CD4-positive, alpha-beta T cell (primary cell): ENCODE measurements at places on chromosomes 13 and 19.
A peak's percentile ranks its signal among the peaks of the same experiment; 100 is the strongest.

GRCh38 chr13:26949701-26950502 lies 189.3 kb upstream of the GPR12 start:
- H3K27me3 ChIP-seq: no peaks in the 10 kb centered on the region
- no peak overlapping the region for H3K27ac ChIP-seq
- no peak for DNase-seq
- H3K4me3 ChIP-seq: no peak overlapping the region
- H3K36me3 ChIP-seq: no peaks in the 10 kb centered on the region
- no peaks in the 10 kb centered on the region for H3K4me1 ChIP-seq

DNA sequence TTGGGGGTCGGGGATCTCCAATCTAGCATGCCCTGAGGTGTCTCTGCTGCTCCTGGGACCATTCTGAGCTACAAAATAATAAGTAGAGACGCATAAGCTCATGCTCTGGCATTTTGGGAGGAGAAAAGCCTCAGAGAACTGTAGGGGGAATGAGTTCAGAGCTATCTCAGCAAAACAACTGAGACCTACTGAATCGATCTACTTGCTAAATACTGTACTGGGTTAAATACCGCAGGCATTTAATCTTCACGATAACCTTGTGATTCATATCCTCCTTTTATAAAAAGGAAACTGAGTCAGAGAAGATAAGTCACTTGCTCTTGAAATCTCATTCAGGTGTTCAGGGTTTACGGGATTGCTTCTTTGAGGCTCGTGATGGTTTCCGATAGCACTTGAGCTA lies 468.1 kb downstream of the FGF9 start:
- H3K4me1 ChIP-seq: peaks cover 14% of the 10 kb centered on the region
- H3K27ac ChIP-seq: no peak overlapping the region
- H3K27me3 ChIP-seq: no peaks in the 10 kb centered on the region
- no peak overlapping the region for H3K4me3 ChIP-seq
- no peaks in the 10 kb centered on the region for H3K36me3 ChIP-seq
- no peak for DNase-seq

DNA sequence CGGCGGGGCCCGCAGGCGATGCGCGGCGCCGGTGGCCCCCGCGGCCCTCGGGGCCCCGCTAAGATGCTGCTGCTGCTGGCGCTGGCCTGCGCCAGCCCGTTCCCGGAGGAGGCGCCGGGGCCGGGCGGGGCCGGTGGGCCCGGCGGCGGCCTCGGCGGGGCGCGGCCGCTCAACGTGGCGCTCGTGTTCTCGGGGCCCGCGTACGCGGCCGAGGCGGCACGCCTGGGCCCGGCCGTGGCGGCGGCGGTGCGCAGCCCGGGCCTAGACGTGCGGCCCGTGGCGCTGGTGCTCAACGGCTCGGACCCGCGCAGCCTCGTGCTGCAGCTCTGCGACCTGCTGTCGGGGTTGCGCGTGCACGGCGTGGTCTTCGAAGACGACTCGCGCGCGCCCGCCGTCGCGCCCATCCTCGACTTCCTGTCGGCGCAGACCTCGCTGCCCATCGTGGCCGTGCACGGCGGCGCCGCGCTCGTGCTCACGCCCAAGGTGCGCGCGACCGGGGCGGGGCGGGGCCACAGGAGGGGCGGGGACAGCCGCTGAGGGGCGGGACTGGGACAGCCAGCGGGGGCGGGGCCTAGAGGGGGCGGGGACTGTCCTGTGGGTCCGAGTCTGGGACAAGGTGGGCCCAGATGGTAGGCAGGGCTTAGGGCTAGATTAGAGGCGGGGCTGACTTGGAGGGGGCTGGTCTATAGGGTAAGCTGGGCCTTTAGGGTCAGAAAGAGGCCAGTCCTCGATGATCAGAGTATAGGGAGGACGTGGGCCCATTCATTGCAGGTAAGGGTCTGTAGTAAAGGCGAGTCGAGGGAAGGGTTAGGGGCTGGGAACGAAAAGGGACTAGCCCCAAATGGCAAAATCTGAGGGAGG lies 5.1 kb downstream of the GRIN2D start:
- no peaks in the 10 kb centered on the region for H3K36me3 ChIP-seq
- peak overlapping the region; percentile 53 for H3K4me3 ChIP-seq
- peak; percentile 83 for DNase-seq
- peaks cover 33% of the 10 kb centered on the region for H3K27me3 ChIP-seq
- H3K27ac ChIP-seq: no peak overlapping the region
- H3K4me1 ChIP-seq: peaks cover 62% of the 10 kb centered on the region

- H3K4me1 ChIP-seq: no peaks in the 10 kb centered on the region
- H3K27ac ChIP-seq: no peak overlapping the region
- H3K36me3 ChIP-seq: no peaks in the 10 kb centered on the region
These were observed 1064.4 kb downstream of the UQCRFS1 start for GRCh38 chr19:28148554-28148953.

DNA sequence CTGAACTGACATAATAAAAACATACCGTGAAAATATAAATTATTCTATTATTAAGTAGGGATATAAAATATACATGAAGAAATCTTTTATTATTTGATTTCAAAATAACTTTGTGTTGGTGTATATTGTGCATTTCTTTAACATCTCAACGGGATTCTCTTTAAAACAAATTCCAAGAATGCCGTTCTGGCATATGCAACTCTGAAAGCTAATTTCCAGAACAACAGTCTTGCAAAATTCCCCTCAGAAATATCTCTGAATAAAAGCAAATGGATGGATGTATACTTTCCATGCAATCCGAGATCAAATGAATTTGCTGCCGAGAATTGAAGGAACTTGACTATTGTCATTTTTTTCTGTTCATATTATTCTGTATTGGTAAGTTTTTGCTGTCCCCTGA lies 1579.8 kb downstream of the PCDH9 start:
- H3K27me3 ChIP-seq: no peaks in the 10 kb centered on the region
- H3K27ac ChIP-seq: no peak overlapping the region
- no peaks in the 10 kb centered on the region for H3K36me3 ChIP-seq
- DNase-seq: no peak
- H3K4me3 ChIP-seq: no peak overlapping the region
